RKO (cell line): ENCODE measurements at places on chromosomes 3 and 15.

DNA sequence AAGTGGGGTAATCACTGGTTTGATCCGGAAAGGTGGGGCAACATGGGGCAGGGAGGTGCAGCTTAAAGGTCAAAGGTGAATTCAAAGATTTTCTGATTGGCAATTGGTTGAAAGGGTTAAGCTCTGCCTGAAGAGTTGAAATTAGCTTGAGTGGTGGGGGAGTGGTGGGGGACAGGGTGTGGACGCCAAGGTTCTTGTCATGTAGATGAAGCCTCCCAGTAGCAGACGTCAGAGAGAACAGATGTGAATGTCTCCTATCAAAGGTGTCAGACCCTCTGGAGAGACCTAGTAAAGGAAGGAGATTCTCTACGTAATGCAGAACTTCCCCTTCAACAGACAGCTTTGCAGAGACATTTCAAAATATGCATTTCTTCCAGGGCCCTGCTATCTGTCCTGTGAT, 62.8 kb downstream of the ABCC5 start:
- no peak for DNase-seq

- DNase-seq: no peak
These were observed 3.6 kb downstream of the HGD start for GRCh38 chr3:120678331-120678947.

- DNase-seq: no peak
These were observed 49.9 kb downstream of the TSC22D2 start for GRCh38 chr3:150458001-150458400.

GRCh38 chr3:134315286-134316106, 58.8 kb downstream of the AMOTL2 start:
- DNase-seq: no peak

GRCh38 chr3:85068911-85069310, 110.1 kb downstream of the CADM2 start:
- peak; percentile 15 for DNase-seq

GRCh38 chr15:28044121-28044672, 54.9 kb downstream of the OCA2 start:
- no peak for DNase-seq

- no peak for DNase-seq
These were observed 22.5 kb downstream of the PLCL2 start for GRCh38 chr3:16907243-16907642.

- DNase-seq: no peak
These were observed 70.2 kb upstream of the ZBTB20 start for GRCh38 chr3:115217292-115217677.

- DNase-seq: peak; percentile 45
These were observed 14.1 kb downstream of the CTSH start for GRCh38 chr15:78930577-78931388.

- no peak for DNase-seq
These were observed 405 bp upstream of the SPG21 start for GRCh38 chr15:64990168-64990470.

DNA sequence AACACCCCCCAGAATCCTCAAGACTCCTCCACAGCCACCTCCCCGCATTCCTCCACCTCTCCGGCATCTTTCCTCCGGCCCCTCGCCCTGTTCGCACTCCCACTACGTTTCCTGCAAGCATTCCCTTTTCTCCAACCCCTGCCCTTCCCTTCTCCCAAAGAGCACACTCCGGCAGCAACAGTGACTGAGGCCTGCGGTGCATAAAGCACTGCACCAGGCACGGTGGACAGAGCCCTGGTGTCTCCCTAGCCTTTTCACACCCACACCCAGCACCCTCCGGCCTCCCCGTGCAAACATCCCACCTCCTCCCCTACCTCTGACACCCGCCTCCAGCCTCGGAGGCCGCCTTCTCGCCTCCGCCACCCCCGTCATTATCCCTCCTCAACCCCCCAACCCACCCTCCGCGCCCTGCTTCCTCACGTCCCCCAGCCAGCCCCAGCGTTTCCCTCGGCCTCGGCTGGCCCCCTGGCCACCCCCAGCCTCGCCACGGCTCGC, 577 bp downstream of the ZNF148 start:
- DNase-seq: peak; percentile 57

- DNase-seq: no peak
These were observed 42.8 kb upstream of the UBE2E1 start for GRCh38 chr3:23762759-23763477.

DNA sequence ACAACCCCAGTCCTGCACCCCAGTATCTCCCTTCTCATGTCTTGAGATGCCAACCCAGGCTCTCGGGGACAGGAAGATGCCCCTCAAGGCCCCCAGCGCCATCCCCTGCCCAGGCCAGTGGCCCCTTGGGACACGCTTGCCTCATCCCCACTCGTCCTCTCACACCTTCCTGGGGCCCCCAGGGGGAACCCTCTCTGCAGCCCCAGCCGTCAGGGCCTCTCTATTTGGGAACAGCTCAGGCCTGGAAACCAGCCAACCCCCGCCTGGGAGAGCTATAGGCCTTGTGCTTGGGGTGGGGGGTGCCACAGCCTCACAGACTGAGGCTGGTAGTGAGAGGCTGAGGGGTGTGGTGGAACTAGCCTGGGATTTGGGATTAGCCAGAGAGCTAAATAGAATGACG, 7.8 kb downstream of the LINGO1 start:
- DNase-seq: no peak

DNA sequence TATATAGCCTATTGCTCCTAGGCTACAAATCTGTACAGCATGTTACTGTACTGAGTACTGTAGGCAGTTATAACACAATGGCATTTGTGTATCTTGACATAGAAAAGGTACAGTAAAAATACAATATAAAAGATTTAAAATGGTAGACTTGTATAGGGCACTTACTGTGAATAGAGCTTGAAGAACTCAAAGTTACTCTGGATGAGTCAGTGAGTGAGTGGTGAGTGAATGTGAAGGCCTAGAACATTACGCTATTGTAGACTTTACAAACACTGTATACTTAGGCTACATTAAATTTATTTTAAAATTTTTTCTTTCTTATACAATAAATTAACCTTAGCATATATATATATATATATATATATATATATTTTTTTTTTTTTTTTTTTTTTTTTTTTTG, 140.0 kb upstream of the UBE2E1 start:
- peak; percentile 27 for DNase-seq

DNA sequence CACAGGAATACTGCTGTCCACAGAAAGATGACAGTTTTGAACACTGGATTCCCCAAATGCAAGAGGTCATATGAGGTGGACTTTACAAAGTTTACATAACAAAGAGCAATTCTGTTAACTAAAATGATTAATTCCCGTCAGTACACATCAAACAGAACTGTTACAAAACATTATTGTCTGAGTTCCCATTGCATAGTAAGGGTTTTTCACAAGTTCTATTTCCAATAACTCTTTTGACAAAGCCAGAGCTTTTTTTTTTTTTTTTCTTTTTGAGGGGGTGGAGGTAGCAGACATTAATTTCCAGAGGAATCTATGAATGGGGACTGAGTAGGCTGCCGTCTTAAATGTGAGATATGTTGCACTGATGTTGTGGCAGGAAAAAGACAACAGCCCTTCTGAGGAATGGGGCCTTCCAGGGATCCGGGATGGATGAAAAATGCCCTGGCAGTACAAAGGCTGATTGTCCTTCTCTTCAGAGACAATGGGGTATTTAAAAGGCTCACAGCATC, 178.1 kb upstream of the KBTBD8 start:
- no peak for DNase-seq

DNA sequence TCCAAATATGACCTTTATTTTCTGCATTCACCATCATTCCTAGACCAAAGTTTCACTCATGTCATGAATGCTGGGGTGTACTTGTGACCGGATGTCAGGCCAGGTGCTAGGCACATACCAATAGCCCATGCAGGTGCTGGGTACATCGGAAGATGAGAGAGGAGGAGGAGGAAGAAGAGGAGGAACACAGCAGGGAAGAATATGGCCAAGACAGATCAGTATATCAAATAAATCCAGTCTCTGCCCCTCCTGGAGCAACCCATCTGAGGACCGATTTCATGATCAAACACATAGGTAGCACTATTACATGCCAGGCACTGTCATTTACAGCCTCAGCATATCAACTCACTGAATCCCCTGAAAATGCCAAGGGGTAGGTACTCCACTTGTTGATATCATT, 3.0 kb upstream of the WNT7A start:
- DNase-seq: no peak

DNA sequence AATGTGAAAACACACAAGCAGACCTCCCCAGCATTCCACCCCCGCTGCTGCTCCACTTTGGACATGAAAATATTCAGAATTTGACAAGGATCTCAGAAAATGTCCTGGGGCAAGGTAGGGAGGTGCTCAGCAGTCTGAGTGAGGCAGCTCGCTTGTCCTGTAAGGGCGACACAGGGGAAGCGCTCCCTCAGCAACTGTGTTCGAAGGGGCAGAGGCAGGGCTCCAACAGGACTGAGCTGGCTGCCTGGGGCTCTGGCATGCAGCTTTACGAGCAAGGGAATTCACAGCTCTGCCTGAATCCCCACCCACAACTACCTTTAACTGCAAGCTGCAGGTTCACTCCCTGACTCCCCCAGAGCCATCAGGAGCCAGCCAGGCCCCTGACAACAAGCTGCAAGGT, 287.0 kb upstream of the LYSMD4 start:
- no peak for DNase-seq

DNA sequence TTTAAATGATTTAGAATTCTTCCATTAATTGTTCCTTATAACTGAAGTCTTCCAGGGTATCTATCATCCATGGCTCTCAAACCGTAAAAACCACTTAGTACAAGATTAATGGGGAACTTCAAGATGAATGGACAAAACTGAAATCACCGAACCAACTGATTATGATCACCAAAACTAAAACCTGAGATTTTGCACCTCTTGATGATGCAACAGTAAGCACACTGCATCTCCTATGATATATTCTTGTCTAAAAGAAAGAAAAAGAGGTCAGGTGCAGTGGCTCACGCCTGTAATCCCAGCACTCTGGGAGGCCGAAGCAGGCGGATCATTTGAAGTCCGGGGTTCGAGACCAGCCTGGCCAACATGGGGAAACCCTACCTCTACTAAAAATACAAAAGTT, 3.6 kb upstream of the ISY1 start:
- no peak for DNase-seq
